Hematopoietic multipotent progenitor cell treated with erythropoietin and hydrocortisone succinate and interleukin-3 and kit ligand, for 8 days (in vitro differentiated cells): ENCODE measurements at places on chromosomes 11 and 22.

DNA sequence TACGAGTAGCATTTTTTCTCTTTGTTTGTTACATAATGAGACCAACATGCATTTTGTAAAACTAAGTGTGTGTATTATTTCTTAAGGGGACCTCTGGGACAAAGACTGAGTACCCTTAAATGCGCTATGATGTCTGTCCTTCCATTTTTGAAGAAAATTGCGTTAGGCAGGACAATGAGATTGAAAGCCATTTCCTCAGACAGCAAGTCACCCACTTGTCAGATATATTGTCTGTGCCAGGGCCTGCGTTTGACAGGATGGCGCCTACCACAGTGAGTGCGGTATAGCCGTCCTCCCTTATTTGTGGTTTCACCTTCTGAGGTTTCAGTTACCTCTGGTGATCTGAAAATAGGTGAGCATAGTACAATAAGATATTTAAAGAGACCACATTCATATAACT, 2.2 kb downstream of the AP2A2 start:
- DNase-seq: no peak

- DNase-seq: no peak
These were observed 39.3 kb upstream of the COMT start for GRCh38 chr22:19902245-19902715.

- DNase-seq: no peak
These were observed 34.1 kb upstream of the GLYATL1 start for GRCh38 chr11:58905011-58905720.

- no peak for DNase-seq
These were observed 113.4 kb downstream of the GAB2 start for GRCh38 chr11:78304201-78304600.

DNA sequence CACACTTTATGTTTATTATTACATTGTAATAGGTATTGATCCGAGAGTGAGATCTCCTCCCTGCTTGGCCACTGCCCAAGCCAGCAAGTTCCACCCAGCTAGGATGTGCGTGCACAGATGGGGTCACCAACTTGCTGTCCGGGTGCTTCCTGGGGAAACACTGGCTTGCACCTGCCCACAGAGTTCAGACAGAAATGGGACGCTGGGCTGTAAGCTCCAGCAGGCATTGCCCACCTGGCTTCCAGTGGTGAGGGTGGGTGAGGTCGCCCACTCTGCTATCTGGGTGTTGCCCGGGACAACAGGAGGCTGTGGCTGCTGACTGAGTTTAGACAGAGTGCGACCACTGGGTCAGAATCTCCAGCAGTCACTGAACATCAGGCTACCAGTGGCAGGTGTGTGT, 289.8 kb upstream of the ANO3 start:
- DNase-seq: no peak

- DNase-seq: no peak
These were observed at the start of gene KLHL35 for GRCh38 chr11:75432911-75433321. Gene KLHL35 (minus strand): TSS chr11:75433203. CDS start chr11:75430629, 2,574 bp downstream.

GRCh38 chr11:46414466-46414796, 22.9 kb upstream of the CHRM4 start:
- DNase-seq: peak; percentile 84

DNA sequence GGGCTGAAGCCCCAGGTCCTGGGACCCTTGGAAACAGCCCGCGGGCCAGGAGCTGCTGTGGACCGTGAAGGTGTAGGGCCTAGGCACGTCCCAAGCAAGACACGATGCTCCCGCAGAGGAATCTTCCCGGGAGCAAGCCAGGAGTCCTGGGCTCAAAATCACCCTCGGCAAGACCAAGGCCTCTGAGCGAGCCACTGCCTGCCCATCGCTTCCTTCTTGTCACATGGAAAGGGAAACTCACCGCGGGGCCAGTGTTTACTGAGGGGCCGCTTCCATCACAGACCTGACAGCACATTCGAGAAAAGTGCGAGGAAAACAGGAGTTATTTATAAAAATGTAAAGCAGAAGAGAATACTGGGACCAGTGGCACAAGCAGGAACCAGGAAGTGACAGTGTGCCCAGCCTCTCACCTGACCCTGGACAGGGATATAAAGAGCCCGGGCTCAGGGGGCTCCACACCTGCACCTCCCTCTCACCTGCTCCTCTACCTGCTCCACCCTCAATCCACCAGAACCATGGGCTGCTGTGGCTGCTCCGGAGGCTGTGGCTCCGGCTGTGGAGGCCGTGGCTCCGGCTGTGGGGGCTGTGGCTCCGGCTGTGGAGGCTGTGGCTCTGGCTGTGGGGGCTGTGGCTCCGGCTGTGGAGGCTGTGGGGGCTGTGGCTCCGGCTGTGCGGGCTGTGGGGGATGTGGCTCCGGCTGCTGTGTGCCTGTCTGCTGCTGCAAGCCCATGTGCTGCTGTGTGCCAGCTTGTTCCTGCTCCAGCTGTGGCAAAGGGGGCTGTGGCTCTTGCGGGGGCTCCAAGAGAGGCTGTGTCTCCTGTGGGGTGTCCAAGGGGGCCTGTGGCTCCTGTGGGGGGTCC, at the start of gene KRTAP5-5:
KRTAP5-5 (plus strand) TSS at position 450 of the 860 bp plus-strand sequence; CDS start at position 516, 66 bp downstream.
- DNase-seq: no peak

- DNase-seq: peak; percentile 58
These were observed 83.1 kb upstream of the MTNR1B start for GRCh38 chr11:92886243-92886905.

DNA sequence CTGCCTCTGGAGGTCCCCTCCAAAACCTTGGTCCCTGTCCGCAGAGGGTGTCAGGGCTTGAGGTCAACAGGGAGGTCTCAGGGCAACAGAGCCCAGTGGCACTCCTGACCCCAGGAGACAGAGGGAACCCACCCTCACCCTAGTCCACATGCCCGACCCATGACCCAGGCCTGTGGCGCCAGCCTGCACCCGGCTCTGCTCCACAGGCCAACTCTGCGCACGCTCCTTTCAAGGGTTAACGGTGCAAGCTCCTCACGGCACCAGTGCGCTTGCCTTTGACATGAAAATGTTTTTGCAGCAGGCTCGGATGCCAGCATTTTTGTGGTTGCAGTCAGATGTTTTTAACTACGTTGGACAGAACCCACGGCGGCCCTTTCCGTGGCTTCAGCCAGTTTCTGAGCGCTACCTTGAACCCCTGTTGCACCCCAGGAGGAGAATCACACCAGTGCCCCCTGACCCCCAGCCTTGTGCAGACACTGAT, 68.6 kb downstream of the CDKN1C start:
- DNase-seq: no peak

GRCh38 chr11:103792981-103793468, 243.4 kb upstream of the DDI1 start:
- DNase-seq: no peak

GRCh38 chr11:63146581-63146980, 2.6 kb upstream of the SLC22A24 start:
- no peak for DNase-seq

- no peak for DNase-seq
These were observed 309.8 kb upstream of the CNTN5 start for GRCh38 chr11:98710986-98711385.

GRCh38 chr11:114564831-114565230, 5.2 kb upstream of the NXPE1 start:
- DNase-seq: no peak

GRCh38 chr11:108768370-108768769, 103.5 kb downstream of the DDX10 start:
- no peak for DNase-seq

DNA sequence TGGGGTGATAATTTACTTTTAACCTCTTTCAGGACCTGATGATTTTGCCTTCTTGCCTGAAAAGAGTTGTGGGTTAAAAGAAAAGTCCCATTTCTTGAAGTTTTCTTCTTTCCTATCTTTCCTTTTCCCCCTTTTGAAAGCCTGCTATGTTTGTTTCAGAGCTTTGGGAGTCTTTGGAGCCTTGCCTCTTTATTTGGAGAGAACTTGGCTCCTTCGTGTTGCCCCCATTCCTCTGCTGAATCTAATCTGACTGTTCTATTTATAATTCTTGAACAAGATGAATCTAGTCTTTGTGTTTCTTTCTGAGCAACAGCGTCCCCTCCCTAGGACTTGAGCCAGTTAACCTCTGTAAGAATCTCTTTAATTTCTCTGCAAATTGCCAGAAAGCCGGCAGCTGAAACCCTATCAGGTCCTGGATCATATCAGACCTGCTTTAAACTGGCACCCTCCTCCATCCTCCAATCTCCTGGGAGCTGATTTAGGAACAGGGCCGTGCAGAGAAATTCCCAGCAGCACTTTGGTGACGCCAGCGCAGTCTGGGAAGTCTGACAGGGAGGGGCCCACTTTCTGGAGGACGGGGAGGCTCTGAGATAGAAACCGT, 289.1 kb upstream of the SORL1-AS1 start:
- no peak for DNase-seq

GRCh38 chr11:9708544-9708943, 44.7 kb downstream of the SWAP70 start:
- DNase-seq: peak; percentile 54

DNA sequence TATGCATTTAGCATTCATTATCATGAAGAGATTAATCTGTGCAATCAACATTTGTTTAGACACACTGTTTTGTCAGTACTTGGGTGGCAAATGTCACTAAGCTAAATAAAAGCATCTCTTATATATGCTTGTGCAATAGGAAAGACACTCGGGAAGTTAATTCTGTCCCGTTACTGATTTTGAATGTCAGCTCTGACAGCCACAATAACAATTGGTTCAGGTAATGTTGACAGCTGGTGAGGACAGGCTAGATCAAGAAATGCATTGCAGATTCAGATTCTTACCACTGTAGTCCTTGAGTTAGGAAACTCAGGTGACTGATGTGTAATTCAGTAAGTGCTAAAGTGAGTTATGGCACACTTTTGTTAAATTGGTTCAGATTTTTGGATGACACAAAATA, 523.8 kb upstream of the FAT3 start:
- no peak for DNase-seq

DNA sequence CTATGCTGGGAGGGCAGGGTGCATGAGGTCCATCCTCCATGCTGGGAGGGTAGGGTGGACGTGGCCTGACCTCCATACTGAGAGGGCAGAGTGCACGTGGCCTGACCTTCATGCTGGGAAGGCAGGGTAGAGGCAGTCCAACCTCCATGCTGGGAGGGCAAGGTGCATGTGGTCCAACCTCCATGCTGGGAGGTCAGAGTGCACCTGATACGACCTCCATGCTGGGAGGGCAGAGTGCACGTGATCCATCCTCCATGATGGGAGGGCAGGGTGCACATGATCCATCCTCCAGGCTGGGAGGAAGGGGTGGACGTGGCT, 622.2 kb downstream of the BRD1 start:
- no peak for DNase-seq

GRCh38 chr11:80638296-80638695, 1197.5 kb upstream of the TENM4 start:
- no peak for DNase-seq

DNA sequence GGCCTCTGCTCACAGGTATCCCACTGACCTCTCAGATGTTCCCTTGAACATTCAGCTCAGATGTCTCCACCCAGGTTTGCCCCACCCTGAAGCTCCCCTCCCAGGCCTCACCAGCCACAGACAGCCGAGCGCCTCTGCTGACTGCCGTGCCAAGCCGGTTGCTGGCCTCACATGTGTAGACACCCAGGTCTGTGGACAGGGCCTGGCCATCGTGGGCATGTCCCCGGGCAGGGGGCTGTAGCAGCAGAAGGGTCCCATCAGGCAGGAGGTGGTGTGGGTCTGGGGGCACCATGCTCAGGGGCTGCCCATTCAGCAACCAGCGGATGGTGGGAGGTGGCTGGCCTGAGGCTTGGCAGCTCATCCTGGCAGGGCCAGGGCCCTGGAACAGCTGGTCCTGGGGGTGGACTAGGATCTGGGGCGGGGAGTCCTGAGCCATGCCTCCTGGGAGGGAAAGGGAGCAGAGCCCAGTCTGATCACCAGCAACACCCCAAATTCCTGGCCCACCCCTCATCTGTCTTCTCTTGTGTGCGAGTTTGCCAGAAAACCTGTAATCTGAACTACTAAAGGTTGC, 759 bp downstream of the ROBO4 start:
- no peak for DNase-seq

DNA sequence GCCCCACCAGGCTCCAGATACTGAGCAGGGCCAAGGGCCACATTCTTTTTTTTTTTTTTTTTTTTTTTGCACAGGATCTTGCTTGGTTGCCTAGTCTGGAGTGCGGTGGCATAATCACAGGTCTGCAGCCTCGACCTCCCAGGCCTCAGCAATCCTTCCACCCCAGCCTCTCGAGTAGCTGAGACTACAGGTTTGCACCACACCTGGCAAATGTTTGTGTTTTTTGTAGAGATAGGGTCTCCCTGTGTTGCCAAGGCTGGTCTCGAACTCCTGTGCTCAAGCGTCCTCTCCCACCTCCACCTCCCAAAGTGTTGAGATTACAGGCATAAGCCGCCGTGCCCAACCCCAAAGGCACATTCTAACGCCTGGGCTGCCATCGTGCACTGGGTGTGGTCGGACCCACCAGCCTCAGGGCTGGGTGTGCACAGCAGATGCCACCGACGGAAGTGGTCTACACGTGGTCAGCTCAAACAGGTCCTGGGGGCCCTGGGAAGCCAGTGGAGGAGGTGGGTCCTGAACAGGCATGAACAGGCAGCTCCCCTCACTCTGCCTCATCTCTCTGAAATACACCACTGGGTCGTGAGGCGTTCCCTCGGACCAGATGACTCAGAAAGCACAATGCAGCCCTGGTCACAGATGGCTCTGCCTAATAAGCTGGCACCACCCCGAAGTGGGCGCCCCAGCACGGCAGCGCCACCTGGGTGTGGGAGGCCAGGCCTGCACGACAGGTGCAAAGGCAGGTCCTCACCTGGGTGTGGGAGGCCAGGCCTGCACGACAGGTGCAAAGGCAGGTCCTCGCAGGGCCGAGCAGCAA, 5.1 kb upstream of the B4GALNT4 start:
- peak; percentile 73 for DNase-seq

- no peak for DNase-seq
These were observed 594 bp upstream of the POU2AF1 start for GRCh38 chr11:111379602-111380136.

DNA sequence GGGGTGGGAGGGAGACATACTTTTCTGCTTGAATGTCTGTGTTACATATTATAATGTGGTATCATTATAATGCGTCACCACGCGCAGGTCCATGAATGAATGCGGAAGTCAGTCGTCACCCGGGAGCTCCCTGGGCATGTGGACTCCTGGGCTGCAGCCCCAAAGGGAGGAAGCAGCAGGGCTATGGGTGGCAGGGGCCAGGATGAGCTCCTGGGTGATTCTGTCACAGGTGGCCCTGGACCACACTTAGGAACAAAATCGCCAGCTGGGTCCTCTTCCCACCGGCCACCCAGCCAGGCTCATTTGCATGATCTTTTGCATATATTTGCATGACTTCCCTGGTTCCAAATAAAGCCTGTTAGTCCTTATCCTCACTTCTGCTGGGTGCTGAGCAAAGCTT, 51.2 kb downstream of the KCNJ4 start:
- DNase-seq: no peak

DNA sequence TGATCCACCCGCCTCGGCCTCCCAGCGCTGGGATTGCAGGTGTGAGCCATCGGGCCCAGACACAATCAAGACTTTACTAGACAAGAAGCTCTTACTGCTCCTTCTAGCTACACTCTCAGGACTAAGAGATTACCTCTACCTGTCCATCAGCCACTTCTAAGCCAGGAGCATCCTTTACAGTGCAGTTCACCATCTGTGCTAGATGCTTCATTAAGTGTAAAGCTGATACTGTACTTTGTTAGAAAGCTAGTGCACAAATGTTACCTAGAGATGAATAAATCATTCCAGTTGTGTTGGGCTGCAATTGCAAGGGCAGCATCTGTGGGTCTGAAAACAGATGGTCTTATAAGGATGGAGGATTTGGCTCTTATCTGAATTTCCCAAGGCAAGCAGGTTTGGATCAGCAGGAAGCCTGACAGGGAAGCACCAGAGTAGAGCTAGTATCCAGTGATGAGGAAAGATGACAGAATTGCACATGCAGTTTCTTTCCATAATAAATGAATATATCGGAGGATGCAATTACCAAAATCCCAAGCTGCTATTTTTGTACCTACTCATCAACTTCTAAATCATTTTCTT, 58.3 kb downstream of the FAM168A start:
- DNase-seq: no peak
